Activated CD4-positive, alpha-beta T cell treated with anti-CD3 and anti-CD28 coated beads, Interleukin-2, amount 50 U/mL, for 1 hour (primary cell): ENCODE measurements at places on chromosomes 3 and 15.

DNA sequence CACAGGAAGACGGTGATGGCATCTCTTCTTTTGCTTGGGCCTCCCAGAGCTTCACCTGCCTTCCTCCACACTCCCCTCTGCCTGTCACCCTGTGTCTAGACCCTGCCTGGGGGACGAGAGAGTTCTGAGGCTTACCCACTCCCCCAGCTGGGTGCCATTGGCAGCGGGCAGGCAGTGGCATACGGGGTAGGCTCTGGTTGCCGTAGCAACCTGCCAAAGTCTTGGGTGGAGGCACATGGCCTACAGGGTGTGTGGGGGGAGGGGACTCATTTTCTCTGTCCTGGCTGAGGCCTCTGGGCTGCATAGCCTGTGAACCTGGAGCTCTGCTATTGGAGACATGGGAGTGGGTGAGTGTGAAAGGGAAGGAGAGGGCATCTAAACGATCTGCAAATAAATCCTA, 4.4 kb downstream of the INSYN1 start:
- DNase-seq: no peak

DNA sequence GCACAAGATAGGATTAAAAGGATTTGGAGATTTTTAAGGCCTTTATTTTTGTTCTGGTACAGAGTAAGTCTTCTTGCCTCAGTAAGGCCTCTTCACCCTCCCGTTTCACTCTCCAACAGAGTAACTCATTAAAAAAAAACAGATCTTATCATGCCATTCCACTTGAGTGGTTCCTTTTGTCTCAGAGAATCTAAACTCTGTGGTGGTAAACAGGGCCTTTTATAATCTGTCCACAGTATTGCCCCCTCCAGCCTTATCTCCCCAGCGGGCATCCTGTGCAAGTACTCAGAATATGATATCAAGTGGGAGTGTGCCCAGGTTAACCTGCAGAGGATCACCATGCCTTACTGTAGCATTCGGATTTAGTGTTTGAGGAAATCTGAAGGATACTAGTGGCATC, 20.3 kb upstream of the ATOSA start:
- no peak for DNase-seq

DNA sequence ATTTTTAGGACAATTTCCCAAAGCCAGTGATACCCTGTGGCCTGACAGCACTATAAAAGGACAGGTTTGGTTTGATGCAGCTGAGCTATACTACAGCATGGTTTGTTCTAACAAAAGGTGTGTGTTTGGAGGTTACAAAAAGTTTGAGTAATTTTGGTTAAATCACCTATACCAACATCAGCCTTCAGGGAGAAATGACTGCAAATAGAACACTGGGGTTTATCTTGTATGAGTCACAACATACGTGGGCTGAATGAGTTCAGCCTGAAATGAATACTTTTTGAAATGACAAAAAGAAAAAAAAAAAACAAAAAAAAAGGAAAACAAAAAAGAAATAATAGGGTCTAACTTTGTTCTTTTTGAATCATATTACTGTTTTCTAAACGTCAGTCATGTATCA, 345.7 kb downstream of the CNTN3 start:
- no peak for DNase-seq

- DNase-seq: no peak
Observed at GRCh38 chr3:70726961-70727360, 414.5 kb upstream of the MDFIC2 start.

GRCh38 chr3:12363397-12364195, 74.7 kb downstream of the PPARG start:
- DNase-seq: no peak

- DNase-seq: no peak
Observed at GRCh38 chr3:74832925-74833324, 218.5 kb upstream of the CNTN3 start.
